Hematopoietic multipotent progenitor cell treated with erythropoietin and hydrocortisone succinate and interleukin-3 and kit ligand, for 6 days (in vitro differentiated cells): ENCODE measurements at places on chromosomes 13 and 19.

DNA sequence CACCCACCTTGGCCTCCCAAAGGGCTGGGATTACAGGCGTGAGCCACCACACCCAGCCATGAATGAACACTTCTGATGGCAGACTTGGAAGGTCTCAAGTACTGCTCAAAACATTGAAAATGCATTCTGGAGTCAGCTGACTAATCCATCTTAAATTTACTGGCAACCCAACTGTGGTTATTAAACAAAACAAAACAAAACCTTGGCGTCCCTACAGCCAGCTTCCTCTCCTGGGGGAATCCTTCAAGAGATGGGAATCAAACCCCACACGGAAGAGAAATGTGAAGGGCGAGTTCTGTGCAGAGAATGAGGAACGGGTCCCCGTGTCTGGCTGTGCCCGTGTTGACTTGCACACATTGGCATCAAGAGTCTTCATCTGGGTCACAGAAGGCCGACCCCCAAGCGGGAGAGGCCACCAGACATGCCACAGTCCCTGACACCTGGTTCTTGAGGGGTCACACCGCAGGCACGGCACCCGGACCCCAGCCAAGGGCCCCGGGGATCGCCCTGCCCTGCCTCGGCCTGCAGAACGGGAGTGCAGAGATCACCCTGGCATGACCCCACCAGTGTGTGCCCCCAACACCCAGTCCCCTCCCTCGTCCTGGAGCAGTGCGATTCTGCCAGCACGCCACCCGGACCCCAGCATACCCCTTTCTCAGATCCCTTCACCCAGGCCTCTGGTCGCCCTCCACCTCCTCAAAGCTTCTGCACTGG lies 3.2 kb downstream of the MAP2K2 start:
- no peak for DNase-seq

DNA sequence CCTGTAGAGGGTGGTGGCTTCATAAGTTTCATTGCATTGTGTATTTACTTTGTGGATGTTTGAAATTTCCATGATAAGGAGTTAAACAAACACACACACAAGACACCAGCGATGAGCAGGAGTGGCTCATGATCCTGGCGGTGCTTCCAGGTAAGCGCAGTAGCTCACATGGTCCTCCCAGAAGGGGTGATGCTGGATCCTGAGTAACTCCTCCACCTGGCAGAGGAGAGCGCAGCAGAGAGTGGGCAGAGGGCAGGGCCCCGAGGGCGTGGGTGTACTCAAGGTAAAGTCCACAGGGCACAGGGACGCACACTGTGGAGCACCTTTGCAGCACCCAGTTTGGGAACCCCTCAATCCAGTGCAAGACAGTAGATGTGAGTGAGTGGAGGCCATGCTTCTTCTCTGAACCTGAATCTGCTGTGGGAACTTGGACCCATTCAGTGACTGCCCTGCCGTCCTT lies 54.0 kb downstream of the RFX2 start:
- DNase-seq, result no peak

DNA sequence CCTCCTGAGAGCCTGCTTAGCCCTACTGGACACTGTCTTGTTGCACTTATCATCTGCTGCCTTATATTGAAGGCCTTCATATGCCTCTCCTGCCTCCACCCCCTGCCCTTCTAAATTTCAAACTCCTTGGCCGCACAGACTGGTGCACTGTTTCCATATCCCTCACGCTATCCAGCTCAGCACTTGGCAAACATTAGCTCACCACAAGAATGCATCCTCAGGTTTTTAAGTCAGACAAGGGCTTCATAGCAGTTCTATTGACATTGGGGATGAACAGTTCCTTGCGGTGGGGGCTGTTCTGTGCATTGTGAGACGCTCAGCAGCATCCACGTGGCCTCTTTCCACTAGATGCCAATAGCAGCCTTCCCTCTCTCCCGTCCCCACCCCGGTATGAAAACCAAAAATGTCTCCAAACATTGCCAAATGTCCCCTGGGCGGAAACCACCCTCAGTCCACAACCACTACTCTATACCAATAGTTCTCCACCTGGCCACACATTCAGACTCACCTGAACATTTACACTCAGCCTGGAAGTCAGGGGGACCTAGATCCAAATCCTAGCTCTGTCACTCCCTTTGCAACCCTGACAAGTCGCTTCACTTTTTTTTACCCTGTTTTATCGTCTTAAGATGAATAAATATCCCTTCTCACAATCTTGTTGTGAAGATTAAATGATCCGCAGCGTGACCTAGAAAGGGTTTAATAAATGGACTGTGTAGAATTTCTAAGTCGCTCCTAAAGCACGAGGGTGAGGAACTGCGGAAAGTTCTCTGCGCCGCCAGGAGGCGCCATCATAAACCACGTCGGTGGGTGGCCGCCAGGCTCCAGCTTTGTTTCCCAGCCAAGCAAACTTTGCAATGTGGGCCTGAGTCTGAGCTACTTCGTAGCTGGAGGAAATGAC lies 3.6 kb upstream of the CEACAM3 start:
- peak; percentile 76 for DNase-seq

DNA sequence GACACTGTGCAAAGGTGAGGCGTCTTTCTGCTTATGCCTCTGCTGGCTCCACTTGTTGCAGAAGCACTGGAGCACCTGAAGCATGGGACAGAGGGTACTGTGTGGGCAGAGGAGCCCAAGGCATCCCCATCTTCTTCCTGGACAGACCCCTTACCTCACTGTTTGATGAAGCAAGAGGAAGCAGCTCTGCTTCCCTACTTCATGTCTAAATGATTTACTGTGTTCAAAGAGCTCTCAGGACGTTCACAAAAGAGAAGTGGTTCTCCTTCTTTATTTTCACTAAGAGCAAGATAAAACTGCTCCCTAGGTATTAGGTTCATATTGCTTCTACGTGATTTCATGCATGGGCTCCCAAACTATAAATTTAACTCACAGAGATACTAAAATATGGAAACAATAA lies 1635.4 kb upstream of the SLC10A2 start:
- peak; percentile 9 for DNase-seq
